A549 (cell line): ENCODE measurements at places on chromosomes 6 and 20. TPM values are rescaled to one million over a fixed set of nuclear protein-coding genes. Genes with fewer than 3 reads are reported as not detected.

SNAP25 gene
- 32.8 to 39.6 TPM (median 33.2 TPM) in 3 replicates for polyA plus RNA-seq

DNA sequence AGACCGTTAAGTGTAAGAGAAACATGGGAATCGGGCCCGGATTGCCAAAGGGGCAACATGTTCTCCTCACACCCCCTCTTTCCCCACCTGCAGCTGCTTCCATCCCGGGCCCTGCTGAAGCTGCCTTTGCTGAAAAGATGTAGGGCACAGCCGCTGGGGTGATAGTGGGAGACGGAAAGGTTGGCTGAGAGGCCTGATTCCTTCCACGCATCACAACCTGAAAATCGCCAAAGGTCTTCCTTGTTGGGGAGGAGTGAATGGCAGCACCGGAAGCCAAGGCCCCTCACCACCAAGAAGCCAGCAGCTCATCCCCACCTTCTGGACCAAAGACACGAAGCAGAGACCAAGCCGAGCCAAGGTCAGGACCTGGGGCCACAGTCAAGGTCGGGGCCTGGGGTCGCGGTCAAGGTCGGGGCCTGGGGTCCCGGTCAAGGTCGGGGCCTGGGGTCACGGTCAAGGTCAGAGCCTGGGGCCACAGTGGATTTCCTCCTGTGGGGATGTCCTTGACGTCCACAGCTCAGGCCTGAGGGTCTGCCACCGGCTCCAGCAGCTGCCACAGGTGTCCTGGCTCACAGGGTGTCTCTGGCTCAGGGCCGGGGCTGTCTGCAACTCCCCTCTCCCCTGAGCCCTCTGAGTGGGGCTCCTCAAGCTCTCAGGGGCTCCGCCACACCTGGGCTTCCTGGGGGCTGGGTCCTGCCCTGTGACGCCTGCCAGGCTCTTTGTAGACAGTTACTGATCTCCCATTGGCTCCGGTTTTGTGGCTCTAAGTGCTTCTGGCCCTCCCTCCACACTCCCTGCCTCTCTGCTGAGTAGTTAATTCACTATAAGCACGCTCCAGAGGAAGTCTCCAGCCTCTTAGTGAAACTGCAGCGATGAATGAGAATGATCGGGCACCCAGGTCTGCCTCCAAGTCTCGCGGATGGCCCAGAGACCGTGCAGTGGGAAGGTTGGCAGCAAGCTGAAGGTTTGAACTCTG is 5.5 kb upstream of the CHRNA4 start:
- no peak for DNase-seq

GRCh38 chr20:33009214-33010132 is 2.0 kb downstream of the BPIFB2 start:
- no peak for DNase-seq

NHSL1 gene
- polyA plus RNA-seq = 0.99 to 1.6 TPM (median 1.1 TPM) in 3 replicates

RBM38 gene
- 13.0 to 15.7 TPM (median 14.2 TPM) in 3 replicates for polyA plus RNA-seq

DNA sequence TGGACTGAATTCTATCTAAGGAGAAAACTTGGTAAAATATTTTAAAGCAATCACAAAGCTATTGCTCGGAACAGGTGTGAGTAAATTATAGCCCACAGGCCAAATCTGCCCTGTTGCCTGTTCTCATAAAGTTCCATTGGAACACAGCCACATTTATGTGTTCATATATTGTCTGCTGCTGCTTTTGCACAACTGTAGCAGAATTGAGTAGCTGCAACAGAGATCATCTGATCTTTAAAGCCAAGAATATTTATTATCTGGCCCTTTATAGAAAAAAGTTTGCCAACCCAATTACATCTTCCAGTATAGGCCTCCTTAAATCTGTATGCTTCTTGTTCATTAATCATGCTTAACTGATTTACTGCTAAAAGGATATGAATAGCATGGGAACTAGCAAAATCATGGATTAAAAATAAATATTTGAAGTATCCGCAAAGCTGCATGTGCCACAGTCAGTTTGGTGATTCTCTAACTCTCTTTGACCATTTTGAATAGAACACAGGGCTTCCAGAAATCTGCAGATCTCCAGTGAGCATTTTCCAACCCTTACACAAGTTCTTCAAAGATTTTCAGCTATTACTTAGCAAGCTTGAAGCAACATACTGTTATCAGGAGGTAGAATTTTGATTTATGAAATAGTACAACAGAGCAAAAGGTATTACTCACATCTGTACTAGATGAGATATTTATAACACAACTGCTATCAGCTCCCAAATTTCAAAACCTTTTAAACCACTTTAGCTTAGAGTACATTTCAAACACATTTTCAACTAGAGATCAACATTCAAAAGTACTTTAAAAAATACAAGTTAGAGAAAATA is 312.6 kb upstream of the ID4 start:
- DNase-seq = no peak
